Activated CD8-positive, alpha-beta memory T cell treated with anti-CD3 and anti-CD28 coated beads, Interleukin-2, amount 50 U/mL, for 48 hours (primary cell): ENCODE measurements at places on chromosomes 7 and 10.

- DNase-seq: peak; percentile 78
Measured at GRCh38 chr7:158811461-158811860, 17.8 kb downstream of the ESYT2 start.

DNA sequence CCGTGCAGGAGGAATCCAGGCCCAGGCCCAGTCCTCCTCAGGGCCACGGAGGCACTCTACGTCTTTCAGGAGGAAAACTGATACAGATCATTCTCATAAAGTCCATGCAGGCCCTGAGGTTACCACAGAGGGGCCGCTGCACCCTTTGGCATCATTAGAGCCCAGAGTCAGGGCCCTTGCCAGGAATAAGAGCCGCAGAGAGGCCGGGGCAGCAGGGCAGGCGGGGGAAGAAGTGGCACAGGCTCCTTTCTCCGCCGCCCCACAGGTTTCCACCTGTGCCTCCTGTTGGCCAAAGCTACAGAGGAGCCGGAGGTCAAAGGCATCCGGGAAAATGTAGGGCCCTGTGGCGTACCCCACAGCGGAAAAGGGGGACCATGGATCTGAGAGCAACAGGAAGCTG lies 366.6 kb upstream of the SHH start:
- DNase-seq: peak; percentile 26

GRCh38 chr10:122138831-122139625 lies 132.1 kb upstream of the BTBD16 start:
- DNase-seq: no peak

- DNase-seq: no peak
Measured at GRCh38 chr10:34771525-34771924, 43.6 kb downstream of the PARD3 start.

GRCh38 chr7:41877118-41877517 lies 174.2 kb upstream of the INHBA start:
- DNase-seq: no peak

DNA sequence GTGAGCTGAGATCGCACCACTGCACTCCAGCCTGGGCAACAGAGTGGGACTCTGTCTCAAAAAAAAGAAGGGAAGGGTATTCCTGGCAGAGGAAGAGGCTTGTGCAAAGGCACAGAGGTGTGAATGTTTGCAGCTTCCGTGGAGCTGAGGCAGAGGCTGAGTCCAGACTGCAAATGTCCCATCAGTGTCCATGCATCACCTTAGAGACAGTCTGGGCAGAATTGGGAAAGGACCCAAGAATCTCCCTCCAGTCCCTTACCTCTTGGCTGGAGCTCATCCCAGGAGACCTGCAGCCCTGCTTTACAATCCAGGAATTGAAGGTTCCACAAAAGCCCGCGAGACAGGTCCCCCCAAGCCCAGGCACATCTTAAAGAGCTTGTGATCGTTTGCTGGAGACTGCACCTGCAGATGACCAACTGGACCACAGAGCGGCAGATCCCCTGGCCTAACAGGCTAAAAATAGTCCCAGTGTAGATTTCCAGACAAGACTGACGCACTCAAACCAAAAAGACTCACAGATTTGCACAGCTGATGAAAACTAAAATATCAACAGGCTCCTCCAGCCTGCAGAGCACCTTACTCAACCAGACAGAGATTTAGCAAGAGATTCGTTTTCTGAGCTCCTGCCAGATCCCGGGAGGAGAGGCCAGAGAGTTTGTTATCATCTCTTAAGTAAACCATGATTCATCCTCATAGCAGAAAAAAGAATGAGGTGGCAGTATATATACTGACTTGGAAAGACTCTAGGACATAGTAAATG lies 22.9 kb upstream of the NANOS1 start:
- DNase-seq: no peak

- DNase-seq: no peak
Measured at GRCh38 chr10:80144696-80145131, 12.2 kb downstream of the PLAC9 start.

DNA sequence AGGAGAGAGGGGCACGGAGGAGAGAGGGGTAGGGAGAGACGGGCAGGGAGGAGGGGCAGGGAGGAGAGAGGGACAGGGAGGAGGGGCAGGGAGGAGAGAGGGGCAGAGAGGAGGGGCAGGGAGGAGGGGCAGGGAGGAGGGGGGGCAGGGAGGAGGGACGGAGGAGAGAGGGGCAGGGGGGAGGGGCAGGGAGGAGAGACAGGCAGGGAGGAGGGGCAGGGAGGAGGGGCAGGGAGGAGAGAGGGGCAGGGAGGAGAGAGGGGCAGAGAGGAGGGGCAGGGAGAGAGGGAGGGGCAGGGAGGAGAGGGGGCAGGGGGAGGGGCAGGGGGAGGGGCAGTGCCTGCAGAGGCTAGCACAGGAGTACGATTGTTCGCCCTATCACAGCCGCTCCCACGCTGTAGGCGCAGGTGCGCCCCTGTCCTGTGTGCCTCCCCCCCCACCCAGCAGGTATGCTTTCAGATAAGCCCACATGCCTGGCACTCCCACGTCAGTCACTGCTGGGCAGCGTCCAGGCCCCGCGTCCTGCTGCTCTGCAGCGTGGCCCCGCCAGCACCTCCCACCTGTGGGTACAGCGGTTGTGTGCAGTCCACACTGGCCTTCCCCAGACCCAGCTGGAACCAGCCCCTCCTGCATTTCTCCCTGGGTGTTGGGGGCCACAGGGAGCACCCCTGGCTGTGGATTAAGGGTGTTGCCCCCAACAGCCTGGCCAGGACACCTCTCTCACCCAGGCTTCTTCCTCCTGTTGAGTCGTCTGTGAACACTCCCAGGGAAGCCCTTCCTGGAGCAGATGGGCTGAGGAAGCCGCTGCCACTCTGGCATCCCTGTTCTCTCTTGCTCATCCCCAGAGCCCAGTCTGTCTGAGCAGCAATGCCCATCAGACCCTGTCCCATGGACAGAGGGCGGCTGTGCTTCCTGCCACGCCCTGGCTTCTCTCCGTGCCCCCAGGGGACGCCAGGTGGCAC lies 10.8 kb downstream of the NKX6-2 start:
- DNase-seq: no peak

GRCh38 chr10:35643151-35644049 lies 1.3 kb upstream of the FZD8 start:
- peak; percentile 55 for DNase-seq

GRCh38 chr7:128710481-128710880 lies 28.7 kb upstream of the CALU start:
- DNase-seq: no peak

DNA sequence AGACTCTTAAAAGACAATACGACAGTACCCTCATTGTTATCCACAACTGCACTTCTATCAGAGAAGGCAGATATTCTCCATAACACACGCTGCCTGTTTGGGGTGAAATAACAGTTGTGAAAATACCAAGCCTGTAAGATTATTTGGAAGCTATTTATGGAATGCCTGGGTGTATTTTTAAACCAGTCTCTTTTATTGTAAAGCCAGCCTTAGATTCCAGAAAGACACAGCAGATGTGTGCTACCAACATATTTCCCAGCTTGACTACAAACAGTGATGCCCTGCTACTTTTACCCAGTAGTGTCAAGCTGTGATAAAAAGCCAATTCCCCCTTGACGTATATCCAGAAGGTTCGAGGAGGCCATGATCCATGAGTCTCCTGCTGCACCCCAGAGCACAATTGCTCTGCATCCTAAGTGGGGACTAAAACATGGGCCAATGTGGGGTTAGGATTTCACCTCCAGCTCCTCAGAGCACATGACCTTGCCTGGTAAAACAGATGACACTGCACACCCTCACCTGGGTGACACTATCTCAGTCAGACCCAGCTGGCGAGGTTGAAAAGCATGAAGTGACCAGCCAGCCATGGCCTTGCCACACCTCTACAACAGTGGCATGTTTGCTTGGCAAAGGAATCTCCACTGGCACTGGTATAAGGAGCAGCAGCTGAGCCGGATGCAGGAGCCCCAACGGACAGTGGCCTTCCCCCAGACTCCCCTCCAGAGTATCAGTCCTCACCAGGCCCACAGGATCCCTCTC lies 62.2 kb downstream of the GFRA1 start:
- DNase-seq: no peak

GRCh38 chr7:136502162-136502561 lies 366.3 kb upstream of the CHRM2 start:
- DNase-seq: no peak

DNA sequence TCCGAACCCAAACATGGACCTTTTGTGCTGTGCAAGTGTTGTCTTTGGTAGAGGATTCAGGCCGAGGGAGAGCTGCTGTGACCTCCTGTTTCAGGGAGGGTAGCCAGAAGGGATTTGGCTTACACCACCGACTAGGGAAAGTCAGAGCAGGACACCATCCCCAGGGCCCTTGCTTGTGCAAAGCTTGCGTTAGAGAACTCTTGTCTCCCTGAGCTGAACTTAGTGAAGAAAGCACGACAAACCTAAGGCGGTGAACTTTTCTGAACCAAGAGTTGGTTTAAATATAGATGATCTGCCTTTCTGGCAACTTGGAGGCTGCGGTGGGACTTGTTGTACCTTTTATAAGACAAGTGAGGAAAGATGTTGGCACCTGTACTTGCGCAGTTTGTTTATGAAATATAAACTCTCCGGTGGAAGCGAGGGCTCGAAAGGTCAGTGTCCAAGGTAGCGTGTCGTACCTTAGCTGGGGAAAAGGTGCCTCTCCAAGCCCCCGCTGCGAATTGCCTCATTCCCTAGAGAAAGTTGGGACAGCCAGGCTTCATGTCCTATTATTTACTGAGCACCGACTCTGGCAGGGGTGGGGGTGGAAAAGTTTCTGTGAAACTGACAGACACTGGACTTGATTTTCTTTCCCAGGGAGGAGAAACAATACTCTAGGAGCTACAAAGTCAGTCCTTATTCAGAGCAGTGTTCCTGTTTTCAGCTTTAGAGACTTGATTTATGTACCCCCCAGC lies 31.6 kb downstream of the WBP1L start:
- DNase-seq: no peak

GRCh38 chr10:64209561-64209960 lies 688.4 kb downstream of the REEP3 start:
- DNase-seq: no peak

DNA sequence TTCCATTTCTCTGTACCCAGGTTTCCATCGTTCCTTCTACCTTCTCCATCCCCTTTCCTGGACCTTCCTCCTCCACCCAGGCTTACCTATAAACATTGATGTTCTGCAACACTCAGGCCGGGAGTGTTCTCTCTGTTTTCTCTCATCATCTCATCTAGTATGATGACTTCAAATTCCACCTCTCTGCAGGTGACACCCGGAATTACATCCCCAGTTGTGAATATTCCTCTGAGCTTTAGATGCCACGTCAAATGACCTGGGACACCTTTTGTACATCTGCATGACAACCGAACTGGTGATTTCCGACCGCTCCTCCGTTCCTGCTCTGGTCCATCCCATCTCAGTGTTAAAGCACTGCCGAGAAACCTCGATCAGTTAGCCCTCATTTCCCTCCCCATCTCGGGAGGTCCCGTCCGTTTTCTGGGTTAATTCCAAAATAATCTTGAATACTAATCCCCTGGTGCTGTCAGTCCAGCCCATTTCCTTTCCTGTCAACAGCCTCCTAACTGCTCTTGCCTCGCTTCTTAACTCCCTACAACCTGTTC lies 76.7 kb upstream of the SAMD8 start:
- DNase-seq: peak; percentile 45

GRCh38 chr10:50395271-50395670 lies 144.0 kb upstream of the ASAH2 start:
- DNase-seq: no peak

- no peak for DNase-seq
Measured at GRCh38 chr7:72919256-72919775, 5.6 kb upstream of the POM121 start.

DNA sequence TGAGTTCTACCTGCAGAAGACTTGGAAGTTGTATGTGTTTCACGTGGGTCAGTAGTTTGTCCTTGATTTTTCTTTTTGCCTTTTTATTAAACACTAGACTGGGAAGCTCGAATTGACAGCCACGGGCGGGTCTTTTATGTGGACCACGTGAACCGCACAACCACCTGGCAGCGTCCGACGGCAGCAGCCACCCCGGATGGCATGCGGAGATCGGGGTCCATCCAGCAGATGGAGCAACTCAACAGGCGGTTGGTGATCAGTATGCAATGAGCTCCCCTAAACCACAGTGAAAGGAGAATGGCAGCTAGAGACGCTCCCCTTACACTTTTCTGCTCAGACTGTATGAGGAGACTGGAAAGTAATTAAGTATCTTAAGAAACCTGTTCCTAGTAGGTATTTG lies 126.7 kb upstream of the STK17A start:
- no peak for DNase-seq

- no peak for DNase-seq
Measured at GRCh38 chr10:133009218-133009950, 67.0 kb upstream of the CFAP46 start.

DNA sequence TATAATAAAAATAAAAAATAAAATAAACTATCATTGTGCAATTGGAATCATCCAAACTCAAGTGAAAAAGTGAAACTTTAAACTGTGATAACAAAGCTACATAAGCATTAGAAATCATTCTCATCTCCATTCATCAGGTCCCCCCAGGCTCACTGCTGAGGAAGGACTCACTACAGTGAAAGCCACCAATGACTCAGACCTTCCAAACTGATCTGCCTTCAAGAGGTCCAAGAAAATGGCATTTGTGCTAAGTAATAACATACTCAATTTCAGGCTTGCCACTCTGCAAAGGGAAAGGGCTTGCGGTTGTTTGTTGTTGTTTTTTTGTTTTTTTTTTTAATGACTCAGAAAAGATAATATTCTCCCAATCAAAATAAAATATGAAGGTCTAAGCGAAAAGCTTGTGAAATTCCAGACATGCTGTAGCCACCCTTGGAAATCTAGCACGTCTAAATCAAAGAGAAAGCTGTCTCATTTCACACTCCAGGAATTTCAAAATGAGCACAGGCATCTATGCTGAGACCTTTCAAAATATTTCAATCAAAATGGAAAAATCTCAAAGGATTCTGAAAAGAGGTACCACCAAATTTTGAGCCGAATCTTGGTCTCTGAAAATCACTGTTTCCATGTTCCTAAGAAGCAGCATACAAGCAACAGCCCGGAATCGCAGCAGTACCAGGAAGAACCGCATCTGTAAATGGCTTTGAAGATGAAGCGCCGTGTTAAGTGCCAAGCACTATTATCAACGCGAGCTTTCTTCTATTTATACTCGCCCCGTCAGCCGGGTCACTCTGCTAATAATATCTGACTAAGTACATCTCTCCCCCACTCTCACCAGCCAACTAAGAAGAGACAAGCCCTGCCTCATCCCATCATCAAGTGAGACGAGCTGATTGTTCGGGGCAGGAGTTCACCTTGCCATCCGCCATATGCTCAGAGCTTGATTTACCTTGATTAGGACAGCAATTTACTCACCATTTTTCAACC lies 13.5 kb downstream of the SFMBT2 start:
- DNase-seq: no peak

- DNase-seq: no peak
Measured at GRCh38 chr7:74253835-74254128, 417 bp downstream of the RFC2 start.
